ENCODE measurements at places on chromosomes 7 and 10.
A peak's percentile ranks its signal among the peaks of the same experiment; 100 is the strongest.

DNA sequence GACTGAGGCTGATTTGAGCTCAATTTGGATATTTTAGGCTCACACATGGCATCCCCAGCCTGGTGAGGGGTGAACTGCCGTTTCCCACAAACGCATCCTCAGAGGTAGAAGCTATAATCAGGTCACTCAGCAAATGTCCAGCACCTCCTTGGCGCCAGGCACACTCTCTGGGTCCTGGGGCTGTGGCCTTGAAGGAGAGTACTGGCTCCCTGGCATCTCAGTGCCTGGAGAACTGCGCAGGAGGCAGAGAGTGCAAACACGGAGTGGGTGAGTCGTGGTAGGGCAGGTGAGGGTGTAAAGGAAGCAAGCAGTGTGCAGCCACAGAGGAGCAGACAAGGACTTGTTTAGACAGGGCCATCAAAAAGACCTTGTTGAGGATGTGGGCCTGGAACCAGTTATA is 224.0 kb upstream of the ZNF32 start:
- no peak for DNase-seq

- DNase-seq: no peak
Measured at GRCh38 chr7:150973571-150974451, 4.3 kb downstream of the KCNH2 start.

DNA sequence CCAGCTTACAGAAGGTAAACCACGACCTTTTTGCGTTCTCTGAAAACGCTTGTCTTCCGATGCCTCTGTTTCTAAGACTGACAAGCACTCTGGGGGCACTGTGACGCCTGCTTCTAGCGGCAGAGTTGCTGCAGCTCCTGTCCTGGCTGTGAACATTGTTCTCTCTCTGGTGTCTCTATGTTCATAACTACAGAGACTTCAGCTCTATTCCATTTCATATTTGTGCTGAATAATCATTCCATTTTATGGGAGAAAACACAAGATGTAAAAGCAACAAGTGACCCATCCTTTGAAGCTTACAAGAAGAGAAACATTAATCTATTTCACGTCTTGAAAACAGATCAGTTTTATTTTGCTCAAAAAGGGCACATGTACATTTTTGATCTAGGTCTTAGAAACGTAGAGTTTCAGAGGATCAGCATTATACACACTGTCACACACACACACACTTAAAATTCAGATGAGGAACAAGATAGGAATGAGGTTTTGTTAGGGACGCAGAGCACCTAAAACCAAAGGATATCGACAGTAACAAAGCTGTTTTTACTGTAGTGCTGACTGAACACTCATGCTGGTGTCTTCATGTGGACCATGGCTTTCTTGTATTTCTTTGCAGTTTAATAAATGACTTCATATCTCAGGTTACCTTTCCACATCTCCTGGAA is 3.0 kb downstream of the IKZF1 start:
- no peak for DNase-seq

- no peak for DNase-seq
Measured at GRCh38 chr10:116780691-116781205, 38.4 kb upstream of the HSPA12A start.

DNA sequence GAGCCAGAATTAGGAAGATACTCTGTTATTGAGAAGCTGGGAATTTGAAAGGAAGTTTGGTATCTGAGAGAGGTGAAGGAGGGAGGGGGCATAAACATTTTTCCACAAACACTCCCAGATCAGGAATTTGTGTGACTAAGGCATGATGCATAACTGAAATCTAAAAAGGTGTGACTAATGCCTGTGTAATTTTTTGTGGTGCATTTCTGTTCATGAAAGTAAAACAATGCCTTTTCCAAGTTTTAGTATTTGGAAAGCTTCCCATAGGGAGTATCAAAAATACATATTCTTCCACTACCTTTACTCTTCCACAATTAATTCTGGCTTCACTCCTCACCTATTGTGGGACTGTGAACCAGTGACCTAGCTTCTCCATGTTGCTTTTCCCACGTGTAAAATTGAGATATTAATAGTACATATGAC is 56.4 kb upstream of the CAV2 start:
- peak; percentile 95 for DNase-seq

DNA sequence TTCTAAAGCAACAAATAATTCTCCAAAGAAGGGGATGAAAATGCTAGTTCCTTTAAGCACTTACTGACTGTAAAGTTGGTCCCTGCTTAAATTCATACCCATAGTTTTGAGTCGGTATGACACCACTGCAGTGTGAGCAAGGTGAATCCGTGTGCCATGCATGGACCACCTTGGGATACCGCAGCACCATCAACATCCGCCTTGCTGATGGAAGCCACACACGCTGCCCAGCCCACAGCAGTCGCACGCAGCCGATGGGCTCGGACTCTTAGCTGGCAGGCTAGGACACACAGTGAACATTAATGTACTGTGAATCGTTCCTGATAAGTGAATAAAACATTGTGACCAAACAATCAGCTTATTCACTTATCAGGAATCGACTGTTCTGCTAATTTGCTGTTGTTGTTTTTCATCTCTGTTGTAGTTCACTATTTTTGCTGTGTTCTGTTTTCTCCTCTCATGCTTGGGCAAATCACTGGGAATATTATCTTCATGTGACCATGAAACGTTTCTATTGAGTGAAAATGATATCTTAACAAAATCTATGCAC is 275.5 kb downstream of the USP6NL start:
- no peak for DNase-seq

GRCh38 chr7:78435355-78435754 is 636.8 kb downstream of the PHTF2 start:
- DNase-seq: no peak

DNA sequence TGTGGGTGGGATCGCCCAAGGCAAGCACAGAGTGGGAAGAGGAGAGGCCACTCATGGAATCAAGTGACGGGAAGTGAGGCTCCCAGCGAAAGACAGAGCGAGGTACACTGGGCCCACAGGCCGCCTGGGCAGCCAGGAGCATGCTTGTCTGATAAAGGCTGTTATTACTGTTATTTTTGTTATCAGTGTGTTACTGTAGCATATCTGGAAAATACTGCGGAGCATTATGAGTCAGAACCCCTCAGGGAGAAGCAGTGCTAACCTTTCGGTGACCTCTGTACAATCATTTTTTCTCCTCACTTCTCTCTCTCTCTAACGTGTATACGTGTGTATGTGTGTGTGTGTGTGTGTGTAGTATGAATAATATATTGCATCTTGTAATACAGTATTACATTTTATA is 3.8 kb upstream of the TCERG1L start:
- peak; percentile 2 for DNase-seq

DNA sequence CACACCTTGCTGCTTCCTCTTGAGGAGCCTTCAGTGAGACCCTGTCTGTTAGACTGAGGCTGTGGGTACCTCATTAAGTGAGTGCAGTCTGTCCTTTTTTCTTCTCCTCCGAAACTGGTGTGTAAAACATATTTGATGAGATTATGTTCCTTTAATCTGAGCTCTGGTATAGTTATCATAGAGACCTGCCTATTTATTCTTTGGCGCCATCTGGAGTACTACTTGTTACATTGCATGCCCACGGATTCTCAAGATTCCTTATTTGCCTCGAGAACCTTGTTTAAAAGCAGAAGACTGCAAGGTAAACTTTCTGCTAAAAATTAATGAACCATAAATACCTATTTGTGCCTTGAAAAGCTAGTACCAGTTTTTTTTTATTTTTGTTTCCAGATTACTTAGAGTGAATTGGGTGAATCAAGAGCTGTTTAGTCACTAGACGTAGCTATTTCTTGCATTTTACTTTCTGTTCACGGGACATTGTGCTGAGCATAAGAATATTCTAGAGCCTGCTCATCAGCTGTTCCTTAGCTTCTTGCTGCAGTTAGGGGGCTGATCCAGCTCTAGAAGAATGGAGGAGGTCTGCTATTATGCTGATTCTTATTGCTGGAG is 16.9 kb upstream of the STMP1 start:
- peak; percentile 47 for DNase-seq

GRCh38 chr10:124347956-124348355 is 70.8 kb downstream of the OAT start:
- no peak for DNase-seq

- DNase-seq: no peak
Measured at GRCh38 chr7:11623093-11623678, 208.8 kb downstream of the THSD7A start.

DNA sequence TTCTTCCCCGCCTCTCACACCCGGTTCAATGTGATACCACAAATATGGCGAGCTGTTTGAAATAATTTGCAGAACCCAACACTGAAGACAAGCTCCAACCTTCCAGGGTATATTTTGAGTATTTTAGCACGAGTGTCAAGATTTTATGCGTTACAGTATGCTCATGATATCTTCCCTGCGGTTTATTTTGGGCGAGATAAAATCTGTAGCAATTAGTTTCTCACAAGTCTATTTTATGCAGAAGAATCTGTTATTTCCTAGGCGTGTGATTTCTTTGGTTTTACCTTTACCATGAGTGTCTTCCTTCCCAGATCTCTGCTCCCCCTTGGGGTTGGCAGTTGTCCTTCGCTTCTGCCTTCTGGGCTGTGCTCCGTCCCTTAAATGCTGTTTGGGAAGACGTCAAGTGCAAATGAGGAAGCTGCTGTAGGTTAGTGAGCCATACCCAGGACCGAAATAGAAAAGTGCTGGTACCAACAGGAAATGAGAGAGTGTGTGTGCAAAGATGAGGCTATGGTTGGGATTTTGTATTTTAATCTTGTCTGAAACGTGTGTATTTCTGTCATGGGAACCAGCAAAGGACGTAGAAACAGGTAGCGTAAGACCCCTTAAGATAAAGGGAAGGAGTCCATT is 299.8 kb downstream of the KLF6 start:
- DNase-seq: no peak

- no peak for DNase-seq
Measured at GRCh38 chr10:131998050-131998844, 16.5 kb upstream of the BNIP3 start.

- DNase-seq: no peak
Measured at GRCh38 chr10:7351894-7352293, 58.9 kb downstream of the SFMBT2 start.

DNA sequence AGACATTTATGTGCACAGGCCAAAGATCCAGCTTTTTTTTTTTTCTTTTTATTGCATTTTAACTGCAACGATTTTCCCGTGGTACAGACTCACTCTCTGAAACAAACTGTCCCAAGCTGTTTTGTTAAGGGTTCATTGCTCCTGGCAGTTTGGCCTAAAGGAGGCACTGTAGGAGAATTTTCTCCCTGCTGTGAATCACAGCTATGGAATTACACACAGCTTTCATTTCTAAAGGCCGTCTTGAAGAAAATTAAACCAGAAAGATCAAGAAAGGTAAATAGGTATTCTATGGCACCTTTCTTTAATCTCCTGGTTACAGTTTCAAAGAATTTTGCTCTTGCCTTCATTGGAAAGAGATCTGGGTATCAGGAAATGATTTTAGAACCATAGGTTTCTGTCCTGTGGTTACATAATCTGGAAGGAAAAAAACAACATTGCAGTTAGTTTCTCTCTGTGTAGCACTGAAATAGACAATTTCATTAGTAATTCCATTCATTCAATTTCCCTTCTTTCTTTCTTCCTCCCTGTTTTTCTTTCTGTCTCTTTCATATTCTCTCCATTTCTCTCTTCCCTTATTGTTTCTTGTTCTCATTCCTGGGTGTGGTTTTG is 51.2 kb downstream of the PDK4 start:
- DNase-seq: peak; percentile 64

GRCh38 chr10:22640359-22640758 is 74.0 kb downstream of the PIP4K2A start:
- no peak for DNase-seq

DNA sequence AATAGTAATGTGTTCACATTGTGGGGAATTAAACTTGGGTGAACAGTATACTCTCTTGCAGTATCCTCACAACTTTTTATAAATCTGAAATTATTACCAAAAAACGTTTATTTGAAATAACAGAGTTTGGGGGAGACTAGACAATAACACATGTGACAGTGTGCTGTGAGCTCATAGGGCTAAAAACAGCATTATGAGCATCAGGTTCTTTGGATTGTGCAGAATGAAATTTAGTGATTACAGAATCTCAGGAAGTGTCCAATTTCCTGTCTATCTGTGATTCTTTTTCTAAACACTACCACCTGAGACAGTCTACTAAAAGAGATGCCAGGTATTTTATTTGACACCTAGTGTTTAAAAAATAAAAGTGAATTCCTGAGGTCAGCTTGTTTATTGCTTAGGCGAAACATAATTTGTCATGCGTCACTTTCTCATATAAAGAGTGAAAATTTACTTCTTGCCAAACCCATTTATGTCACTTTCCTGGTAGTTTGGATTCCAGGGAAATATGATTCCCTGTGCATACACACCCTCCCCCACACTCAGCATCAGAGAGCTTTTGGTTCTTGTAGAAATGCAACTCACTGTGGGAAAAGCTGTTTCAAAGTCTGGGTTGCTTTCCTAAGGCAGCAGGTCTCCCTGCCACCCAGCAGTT is 71.2 kb downstream of the AOAH start:
- DNase-seq: no peak

All from RPMI7951 (cell line).